ENCODE measurements at places on chromosomes 6 and 20.

DNA sequence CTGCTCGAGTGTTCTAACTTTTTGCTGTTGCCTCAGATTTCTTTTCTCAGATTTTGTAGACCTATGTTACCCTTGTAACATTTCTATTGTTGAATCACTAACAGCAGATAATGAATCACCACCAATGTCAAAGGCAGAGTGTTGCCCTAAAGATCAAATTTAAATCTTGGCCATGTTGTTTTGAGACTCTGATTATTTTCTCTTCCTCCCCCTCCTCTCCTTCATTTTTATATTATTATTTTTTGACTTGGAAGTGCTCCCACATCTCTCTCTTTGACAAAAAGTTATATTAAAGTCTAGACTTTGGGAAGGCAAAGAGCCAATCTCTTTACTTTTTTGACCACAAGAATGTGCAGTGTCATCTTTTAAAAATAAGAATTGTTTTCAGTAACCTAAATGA lies 422.7 kb downstream of the NKAIN2 start:
- DNase-seq, result no peak

DNA sequence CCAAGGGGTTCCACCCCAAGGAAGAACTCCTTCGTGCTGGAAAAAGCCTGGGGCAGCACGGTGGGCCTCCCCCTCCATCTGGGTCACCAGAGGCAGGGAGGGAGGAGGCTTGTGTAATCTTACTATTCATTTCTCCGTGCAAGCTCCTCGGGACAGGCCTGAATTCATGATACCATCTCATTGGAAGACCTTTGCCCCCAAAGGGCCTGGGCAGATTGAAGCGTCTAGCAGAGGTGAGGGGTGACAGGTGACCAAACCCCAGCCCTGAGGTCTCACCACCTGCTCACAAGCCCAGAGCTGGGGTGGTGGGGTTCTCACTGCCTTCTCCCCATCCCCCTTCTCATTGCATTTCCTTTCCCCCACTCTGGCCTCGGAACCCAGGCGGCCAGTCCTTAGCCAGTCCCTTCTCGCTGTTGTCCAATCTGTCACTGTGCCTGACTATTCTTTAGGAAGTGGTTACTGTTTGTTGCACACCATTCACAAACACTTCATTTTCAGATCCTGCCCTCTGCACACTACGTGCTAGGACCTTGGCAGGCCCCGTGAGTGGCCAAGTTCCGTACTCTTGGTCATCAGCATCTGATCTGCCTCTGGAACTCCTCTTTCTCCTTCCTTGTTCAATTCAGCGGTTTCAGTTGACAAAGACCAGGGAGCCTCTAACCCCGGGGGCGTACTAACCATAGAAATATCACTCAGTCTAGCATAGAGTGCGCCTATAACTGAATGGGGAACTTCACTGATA lies 137.1 kb downstream of the LY86 start:
- DNase-seq, result no peak

DNA sequence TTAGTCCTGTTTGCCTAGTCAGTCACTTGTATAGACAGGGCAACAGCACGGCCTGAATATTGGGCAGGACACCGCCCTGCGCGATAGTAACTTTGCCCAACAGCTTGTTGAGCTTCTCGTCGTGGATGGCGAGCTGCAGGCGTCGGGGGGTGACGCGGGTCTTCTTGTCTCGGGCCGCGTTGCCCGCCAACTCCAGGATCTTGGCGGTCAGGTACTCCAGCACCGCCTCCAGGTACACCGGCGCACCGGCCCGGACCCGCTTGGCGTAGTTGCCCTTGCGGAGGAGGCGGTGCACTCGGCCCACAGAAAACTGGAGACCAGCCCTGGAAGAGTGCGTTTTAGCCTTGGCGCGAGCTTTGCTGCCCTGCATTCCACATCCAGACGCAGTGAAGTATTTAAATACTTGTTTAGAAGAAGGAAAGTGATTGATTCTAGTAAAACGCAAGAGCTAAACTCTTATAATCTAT lies 92.8 kb upstream of the BTN3A2 start:
- DNase-seq, result no peak

DNA sequence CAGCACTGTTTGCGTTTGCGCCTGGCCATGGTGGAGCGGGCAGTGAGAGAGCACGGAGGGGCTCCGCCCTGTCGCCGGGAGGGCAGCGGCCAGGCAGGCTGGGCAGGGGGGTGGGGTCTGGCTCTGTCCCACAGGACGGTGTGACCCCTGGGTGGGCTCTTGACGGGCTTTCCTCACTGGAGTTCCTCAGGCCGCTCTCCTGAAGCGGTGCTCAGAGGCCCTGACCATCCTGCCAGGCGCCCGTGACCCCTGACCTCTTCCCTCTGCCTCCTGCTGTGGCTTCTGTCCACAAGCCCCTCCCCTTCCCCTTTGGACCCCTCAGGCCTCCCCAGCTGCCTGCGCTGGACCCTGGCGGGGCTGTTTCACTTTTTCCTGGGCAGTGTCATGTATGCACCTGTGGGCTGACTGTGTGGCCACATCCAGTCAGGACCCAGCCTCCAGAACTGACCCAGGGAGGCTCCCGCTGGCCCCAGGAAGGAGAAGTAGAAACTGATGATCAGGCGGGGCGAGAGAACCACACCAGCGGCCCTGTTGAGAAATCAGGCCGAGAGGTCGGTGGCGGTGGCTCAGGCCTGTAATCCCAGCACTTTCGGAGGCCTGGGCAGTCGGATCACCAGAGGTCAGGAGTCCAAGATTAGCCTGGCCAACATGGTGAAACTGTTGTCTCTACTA lies 1.2 kb downstream of the OGFR start:
- DNase-seq, result no peak

- no peak for DNase-seq
These were observed 55.4 kb upstream of the TBXT start for GRCh38 chr6:166223079-166223478.

DNA sequence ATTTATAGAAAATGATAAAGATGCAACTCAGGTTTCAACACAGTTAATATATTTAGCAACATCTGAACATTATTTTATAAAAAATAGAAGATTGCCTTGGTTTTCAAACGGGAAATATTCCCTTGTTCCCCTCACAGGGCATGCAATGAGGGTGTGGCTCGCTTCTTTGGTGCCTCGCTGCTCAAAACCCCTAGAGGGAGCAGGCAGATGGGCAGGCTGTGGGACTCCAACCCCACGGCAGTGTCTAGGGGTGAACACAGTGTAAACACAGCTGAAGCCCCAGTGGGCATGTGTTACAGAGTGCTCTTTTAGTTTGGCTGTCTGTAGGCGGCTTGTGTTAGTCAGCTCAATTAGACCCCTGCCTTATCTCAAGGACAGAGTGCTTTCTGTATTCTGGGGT lies 560.8 kb upstream of the IMPG1 start:
- DNase-seq, result no peak

DNA sequence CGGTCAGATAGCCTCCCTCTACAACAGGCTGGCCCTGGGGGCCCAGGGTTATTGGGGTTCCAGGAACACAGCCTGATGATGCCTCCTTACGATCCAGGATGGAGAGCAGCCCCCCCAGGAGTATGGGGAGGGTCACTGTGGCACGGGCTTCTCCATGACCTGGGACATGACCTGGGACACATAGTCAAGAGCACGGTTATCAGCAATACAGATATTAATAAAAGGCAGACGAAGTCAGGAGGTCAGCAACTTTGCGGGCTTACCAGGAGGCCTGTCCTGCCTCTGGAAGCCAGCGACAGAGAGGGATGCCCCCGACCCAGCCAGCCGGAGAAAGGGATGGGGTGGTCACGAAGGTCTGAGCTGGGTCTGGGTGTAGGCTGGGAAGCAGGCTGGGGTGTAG lies 795 bp downstream of the MMP24OS start:
- DNase-seq, result no peak

DNA sequence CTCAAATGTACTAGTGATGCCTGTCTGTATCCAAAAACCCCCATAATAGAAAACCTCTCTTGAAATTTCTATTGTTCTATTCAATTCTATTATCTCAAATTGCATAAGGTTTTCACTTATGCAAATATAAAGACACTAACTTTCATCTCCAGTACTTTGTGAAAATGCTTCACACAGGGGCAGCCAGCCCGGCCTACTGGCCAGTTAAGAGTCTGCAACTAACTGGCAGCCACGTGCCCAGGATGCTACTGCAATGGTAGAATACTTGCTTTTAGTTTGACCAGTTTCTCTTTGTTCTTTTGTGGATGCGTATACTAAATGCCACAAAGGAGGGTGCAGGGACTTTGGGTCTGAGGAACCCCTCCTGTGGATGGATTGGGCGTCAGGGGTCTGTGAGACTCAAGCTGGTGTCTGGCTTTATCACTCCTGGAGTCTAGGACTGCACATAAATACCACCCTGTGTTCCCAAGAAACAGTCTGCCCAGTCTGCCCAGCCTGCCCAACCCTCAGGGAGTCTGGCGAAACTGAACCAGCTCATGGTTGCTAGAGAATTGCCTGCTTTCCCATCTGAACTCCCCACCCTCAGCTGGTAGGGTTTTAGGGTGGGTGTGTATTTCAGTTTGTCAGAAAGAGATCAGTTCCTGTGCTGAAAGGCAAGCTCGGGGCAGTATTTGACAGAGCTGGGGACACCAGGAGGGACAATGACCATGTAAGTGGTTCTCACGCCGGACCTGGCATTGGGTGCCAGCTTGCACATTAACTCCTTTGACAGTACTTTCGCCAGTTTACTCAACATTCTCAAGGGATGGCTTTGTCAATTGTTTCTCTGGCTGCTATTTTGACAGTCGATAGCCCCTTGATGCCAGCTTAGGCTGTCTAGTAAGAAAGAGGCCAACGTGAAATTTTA lies 558.2 kb upstream of the JAG1 start:
- no peak for DNase-seq

GRCh38 chr6:84599991-84600390 lies 164.4 kb downstream of the TBX18 start:
- DNase-seq, result no peak

GRCh38 chr20:58480551-58481336 lies 34.5 kb downstream of the APCDD1L start:
- DNase-seq, result no peak

DNA sequence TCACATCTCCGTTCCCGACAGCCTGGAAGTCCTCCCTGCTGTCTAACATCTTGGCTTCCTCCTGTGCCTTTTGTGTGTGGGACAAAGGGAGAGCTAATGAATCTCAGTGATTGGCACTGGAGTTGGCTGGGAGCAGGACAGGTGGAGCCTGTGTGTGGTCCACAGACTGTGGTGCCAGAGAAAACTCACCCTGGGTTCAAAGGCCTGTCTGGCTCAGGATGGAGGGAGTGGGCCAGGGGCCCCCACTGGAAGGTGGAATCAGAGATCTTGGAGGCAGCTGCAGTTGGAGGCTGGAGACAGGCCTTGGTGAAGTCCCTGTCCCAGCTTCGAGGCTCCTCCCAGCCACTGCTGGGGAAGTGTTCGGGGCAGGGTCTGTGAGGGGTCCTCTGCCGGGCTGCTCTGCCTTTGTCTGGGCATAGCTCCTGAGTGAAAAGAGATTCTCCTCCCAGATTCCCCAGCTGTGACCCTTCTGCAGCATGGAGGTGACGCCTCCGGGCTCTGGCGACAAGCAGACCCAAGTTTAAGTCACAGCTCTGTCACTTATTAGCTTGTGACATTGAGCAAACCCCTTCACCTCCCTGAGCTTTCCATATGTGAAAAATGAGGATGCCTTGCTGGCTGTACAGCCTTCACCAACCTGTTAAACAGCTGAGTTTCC lies 13.9 kb upstream of the ITPR3 start:
- DNase-seq, result no peak

- no peak for DNase-seq
These were observed 71.4 kb downstream of the AKAP7 start for GRCh38 chr6:131206463-131207251.

GRCh38 chr6:744666-745353 lies 51.9 kb upstream of the EXOC2 start:
- no peak for DNase-seq

DNA sequence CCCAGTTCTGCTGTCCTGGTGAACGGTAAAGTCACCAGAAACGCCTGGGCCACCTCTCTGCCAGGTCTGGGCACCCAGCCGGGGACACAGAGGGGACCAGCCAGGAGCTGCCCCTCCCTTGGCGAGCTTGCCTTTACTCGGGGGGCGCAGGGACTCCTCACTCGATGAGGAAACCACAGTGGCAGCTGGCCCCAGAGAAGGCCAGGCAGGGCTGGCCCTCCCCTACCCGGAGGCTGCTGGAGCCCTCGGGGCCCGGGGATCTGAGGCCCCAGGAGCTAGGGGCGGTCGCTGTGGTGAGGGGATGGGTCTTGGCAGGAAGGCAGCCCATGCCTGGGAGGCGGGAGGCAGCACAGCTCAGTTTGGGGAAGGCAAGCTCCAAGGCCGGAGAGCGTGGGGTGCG lies 80.4 kb upstream of the SLCO4A1 start:
- peak; percentile 66 for DNase-seq

GRCh38 chr20:58894652-58895447 lies 42.3 kb downstream of the GNAS start:
- no peak for DNase-seq

- DNase-seq, result no peak
These were observed 25.0 kb downstream of the TAB2 start for GRCh38 chr6:149342525-149342924.

DNA sequence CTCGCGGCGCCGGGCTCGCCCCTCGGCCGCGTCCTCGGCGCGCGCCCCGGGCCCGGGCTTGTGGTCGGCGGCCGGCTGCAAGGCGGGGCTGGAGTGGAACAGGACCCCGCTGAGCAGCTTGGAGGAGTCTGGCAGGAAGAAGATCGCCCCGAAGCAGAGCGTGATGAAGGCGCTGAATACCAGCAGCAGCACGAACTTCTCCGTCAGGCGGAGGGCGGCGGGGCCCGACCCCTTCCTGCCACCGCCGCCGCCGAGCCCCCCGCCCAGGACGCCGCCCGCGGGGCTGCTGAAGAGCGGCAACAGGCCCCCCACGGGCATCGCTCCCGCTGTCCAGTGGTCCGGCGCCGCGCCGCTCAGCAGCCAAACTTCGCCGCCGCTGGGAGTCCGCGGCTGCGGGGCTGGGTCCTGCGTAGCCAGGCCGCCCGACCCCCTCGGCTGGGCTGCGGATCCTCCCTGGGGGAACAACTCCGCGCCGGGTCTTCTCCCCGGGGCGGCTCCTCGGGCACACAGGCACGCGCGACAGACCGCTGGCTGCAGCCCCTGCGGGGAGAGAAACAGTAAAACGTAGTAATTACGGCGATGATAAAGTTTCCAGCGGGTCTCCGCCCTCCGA lies 707 bp downstream of the MAN1A1 start:
- DNase-seq, result no peak

GRCh38 chr6:73491377-73491776 lies 29.5 kb downstream of the EEF1A1 start:
- DNase-seq, result no peak

DNA sequence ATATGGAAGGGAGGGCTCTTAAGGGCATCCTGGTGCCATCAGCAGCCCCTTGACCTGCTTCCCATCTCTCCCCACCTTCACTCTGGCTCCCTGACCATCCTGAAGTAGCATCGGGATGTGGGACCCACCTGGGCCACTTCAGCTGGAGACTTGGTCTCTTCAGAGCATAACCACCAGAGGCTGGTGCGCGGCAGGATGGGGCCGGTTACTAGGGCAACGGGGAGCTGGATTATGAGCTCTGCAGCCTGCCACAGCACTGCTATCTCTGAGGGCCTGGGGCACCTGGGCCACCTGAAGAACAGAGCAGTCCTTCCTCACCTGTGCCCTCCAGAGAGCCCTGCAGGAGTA lies 79.7 kb downstream of the SYNJ2 start:
- DNase-seq, result no peak

GRCh38 chr6:145948328-145948727 lies 15.8 kb downstream of the SHPRH start:
- DNase-seq, result no peak

All from gastrocnemius medialis (tissue), 4 donors.